T-helper 1 cell (primary cell): ENCODE measurements at places on chromosomes 2 and 18.

GRCh38 chr2:64541547-64541946 lies 17.4 kb downstream of the AFTPH start:
- no peak for DNase-seq

DNA sequence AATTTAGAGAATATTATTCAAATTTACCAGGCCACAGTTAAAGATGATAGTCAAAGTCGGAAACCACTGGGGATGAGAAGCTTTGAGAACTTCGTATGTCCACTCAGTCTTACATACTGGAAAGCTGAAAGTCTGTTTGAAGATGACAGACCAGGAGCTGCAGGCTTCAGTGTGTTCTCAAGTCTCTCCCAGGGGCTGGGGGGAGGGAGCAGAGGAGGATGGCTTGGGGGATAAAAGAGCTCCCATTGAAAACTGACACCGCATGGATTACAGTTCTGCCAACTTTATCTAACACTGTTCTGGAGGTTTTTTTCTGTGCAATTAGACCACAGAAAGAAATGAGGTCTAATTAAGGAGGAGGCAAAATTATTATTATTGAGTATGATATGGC lies 170.5 kb upstream of the ALKAL2 start:
- DNase-seq = no peak

DNA sequence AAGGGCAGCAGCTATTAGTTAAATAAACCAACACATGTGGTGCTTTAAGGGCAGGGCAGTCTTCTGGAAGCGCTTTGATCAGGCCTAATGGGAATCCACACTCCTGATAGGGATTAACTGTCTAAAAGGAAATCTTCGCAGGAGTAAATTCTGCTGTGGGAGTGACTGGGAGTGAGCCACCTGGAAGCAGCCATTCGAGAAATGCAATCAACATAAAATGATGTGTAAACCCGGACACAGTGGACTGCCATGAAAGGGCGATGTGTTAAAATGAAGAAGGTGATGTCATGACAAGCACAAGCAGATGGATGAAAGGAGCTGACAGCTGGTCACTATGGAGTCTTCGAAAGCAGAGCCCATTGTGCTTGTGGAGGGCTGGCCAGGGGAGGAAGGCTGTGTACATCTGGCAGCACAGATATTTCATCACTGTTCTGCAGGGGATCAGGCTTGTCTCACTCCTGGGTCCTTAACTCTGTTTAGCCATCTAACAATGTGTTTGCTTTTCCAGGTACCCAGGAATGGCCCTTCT lies 24.8 kb upstream of the GALNT14 start:
- no peak for DNase-seq

- DNase-seq = no peak
These were observed 1.7 kb downstream of the FOSL2 start for GRCh38 chr2:28394331-28394877.

DNA sequence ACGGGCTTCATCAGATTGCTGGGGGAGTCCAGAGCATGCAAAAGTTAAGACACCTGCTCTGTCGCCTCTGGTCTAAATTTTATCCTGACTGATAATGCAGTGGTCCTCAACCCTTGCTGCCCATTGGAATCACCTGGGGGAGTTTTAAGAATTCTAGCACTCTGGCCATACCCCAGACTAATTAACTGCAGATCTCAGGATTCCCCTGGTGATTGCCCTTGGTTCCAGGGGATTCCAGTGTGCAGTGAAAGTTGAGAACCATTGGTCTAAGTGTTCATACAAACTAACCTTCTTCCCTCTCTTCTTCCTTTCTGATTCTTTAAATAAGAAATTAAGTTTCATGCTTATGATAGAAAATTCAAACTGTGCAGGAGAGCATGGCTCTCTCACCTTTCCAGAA lies 105.7 kb upstream of the MGAT5 start:
- DNase-seq = no peak
